ENCODE measurements at places on chromosomes 3 and 15.
A peak's percentile ranks its signal among the peaks of the same experiment; 100 is the strongest.

DNA sequence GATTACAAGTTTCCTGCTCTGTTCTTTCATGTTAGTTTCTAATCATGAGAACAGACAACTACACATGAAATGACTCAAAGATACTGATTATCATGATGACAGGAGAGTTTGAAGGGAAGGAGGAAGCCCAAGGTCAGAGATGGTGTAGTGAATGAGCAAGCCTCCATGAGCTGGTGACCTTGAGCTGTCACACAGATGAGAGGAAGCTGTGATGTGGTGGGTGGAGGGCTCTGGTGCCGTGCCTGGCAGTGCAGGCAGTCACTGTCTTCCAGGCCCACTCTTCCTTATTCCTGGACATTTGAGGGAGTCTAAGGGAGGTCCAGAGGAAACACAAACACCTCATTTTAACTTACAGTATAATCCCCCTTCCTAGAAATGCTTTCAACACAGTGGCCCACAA lies 133.4 kb upstream of the ROPN1 start:
- DNase-seq = no peak

GRCh38 chr15:91983729-91984340 lies 130.3 kb downstream of the SLCO3A1 start:
- no peak for DNase-seq

DNA sequence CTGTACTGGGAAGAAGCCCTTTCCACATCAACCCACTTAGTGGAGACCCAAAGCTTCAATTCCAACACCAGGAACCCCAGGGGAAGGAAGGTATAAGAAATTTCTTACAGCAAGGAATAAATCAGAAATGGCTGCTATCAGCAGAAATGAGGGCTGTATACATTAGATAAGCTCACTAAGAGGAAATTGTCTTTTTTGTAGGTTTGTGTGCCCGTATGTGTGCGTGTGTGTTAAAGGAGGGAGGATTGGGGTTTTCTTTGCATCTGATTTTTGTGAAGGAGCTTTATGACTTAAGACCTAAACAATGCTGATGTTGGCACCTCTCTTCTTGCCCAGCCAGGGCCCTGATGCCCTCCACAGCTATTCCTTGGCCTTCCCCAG lies 18.6 kb downstream of the ARRDC4 start:
- no peak for DNase-seq

DNA sequence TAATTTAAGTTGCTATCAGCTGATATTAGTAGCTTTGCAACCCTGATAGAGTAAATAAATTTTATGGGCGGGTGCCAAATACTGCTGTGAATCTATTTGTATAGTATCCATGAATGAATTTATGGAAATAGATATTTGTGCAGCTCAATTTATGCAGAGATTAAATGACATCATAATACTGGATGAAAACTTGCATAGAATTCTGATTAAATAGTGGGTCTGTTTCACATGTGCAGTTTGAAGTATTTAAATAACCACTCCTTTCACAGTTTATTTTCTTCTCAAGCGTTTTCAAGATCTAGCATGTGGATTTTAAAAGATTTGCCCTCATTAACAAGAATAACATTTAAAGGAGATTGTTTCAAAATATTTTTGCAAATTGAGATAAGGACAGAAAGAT lies 70.0 kb downstream of the ECT2 start:
- DNase-seq = no peak

DNA sequence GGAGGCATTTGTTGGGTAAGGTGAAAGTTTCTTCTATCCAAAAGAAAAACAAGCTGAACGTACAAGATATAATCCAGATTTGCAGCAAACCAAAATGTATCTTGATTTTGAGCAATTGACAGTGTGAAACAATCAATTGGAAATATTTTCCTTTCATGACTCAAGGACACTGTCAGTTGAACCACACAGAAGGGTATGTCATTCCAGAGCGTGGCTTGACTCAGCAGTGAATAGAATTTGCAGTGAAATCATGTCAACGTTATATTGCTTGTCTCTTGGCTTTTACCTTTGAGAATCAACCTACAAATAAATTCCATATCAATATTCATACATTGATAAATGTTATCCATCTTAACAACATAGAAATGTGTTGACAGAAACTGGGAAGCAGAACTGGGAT lies 78.2 kb downstream of the TM2D3 start:
- no peak for DNase-seq

GRCh38 chr3:12155264-12155663 lies 3.4 kb downstream of the TIMP4 start:
- DNase-seq = no peak

DNA sequence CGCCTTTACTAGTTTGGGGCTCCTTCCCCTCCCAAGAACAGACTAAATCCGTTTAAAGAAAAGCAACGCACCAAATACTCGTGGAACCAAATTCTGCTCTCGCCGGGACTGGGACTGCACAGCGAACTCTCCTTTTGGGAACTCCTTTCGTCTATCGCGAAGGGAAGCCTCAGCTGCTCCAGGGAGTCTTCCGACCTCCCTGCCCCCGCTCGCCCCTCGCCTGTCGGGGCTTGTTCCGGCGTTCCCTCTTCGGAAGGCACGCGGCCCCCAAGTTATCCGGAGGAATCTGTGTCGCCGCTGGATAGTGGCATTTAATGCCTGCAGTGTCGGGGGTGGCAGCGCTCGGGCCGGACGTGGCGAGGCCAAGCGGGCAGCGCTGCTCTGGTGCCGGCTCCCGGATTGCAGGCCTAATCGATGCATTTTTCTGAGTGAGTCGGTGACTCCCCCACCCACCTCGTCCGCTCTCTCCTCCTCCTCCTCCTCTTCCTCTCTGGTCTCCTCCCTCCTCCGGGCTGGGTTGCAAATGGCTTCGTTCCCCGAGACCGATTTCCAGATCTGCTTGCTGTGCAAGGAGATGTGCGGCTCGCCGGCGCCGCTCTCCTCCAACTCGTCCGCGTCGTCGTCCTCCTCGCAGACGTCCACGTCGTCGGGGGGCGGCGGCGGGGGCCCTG lies at the start of gene TRIM71:
Gene TRIM71 (plus strand): TSS at position 440 of the 671 bp plus-strand sequence. CDS start 84 bp downstream, at position 524.
- no peak for DNase-seq

DNA sequence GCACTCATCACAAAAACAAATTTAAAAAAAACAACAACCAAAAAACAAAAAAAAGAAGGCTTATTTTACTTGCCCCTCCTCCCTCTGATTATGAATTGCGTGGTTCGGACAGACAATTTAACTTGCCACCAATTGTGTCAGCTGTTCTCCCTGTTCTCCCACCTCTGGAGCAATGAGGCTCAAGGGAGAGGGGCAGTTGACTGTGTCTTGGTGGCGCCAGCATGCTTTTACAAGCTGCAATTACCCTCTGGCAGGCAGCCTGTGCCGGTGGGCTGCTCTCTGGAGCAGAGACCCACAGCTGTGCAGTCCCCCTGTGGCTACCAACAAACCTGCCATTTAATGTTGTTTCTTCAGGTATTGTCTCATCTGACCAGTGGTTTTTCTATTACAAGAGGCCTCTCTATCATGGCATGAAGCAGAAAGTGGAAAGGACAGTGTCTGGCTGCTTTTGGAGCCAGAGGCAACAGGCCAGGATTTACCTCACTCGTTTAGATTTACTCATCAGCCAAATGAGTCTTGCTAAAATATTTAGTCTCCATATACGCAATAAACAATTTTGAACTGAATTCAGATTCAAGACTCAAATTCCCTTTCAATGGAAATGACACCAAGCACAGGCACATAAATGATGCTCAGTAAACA lies 192.0 kb upstream of the TPRG1 start:
- DNase-seq = no peak

- DNase-seq = no peak
Measured at GRCh38 chr3:116929505-116930222, 220.1 kb downstream of the TUSC7 start.

GRCh38 chr3:173216063-173216462 lies 75.0 kb upstream of the SPATA16 start:
- DNase-seq = no peak

- DNase-seq = peak; percentile 24
Measured at GRCh38 chr3:29057326-29057725, 223.5 kb upstream of the RBMS3 start.

DNA sequence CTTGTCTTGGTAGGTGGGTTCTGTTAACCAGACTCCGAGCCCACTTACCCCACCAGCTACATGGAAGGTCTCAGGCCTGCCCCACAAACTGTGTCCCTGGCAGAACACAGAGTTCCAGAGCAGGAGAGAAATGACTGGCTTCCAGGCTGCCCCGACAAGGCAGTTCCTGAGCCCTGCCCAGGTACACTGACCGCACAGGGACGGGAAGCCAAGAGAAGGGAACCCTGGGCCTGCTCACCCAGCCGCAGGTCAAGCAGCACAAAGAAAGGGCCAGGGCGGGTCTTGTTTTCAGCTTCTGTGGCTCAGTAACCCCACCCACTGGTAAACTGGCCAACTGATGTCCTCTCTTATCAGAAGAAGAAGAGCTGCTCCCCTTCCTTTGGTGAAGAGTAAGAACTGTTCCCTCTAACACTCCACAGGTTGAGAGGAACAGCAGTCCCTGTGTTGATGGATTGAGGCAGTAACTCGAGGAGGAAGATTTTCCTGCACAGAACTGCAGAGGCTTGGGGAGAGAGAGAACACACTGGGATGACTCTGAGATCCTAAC lies 68.4 kb downstream of the CRTC3 start:
- no peak for DNase-seq

DNA sequence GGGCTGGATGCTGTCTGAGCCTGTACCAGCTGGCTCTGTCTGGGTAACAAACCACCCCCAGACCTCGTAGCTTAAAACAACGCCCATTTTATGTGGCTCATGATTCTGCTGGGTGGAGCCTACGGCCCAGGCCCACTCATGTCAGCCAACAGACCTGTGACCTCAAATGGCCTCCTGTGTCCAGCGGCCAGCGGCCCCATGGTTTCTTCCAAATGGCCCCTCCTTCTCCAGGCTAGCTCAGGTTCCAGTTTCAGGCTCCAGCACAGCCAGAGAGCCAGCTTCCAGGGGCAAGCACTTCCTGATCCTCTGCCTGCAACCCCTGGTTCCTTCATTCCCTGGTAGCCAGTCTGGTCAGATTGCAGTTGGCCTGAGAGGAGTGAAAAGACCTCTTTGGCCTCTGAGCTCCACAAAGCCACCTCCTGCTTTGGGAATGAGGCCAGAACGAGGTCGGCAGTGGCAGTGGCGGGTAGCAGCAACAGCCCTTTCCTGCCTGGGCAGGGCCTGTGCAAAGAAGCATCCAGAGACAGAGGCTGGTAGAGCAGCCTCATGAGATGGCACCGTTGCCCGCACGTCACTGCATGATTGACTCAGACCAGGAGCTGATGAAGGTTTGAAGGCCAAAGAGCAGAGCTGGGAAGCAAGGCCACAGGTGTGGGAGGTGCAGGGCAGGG lies 21.0 kb upstream of the PLXNA1 start:
- no peak for DNase-seq

- DNase-seq = no peak
Measured at GRCh38 chr3:43079536-43080332, 26.1 kb downstream of the POMGNT2 start.

GRCh38 chr3:114528517-114528916 lies 234.7 kb downstream of the TIGIT start:
- no peak for DNase-seq

GRCh38 chr3:9623148-9623547 lies 26.2 kb upstream of the MTMR14 start:
- no peak for DNase-seq

DNA sequence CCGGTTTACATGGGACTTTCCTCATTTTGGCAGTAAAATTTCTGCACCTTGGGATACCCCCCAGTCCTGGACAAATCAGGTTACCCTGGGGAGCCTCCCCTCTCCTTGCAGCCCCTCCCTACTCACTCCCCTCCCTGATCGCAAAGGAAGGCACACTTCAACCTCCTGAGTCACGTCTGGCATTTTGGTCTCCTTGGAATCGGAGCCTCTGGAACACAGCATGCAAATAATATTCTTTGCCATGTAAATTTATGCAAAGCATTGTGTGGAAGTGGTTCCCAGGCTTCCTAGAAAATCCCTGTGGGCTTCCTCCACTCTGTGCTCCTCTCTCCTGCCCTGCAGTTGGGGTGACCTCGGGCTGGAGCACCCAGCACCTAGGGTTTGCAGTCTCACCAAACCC lies 11.6 kb downstream of the SCN5A start:
- DNase-seq = no peak

DNA sequence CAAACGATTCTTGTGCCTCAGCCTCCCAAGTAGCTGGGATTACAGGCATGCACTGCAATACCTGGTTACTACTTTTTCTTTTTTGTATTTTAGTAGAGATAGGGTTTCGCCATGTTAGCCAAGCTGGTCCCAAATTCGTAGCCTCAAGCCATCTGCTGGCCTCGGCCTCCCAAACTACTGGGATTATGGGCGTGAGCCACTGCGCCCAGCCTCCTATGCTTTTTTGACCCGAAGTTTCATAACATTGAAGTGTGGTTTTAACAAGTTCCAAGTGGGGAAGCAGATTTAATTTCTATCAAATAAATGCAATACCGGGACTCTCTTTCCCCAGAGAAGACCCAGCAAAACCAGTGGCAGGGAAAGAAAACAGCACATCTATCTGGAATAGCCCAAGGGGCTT lies 13.7 kb downstream of the SH3BP5 start:
- no peak for DNase-seq

DNA sequence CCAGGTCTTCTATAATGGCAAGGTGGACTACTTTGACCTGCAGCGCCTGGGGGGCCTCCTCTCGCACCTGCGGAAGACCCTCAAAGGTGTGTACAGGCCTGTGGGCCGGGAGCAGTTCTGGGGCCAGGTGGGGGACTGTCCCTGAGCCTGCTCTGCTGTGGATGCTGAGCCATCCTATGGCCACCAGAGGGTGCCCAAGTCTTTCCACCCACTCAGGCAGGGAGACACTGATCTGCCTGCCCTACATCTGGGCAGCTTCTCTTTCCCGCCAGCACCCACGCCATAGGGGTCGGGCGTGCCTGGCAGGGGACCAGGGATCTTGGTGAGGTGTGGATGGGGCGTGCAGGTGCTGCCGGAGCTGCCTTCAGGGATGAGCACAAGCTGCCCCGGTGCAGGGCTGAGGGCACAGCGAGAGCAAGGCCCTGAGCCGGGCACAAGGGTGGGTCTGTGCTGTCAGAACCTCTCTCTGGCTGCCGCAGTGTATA lies 14.1 kb downstream of the RNF123 start:
- peak; percentile 92 for DNase-seq

DNA sequence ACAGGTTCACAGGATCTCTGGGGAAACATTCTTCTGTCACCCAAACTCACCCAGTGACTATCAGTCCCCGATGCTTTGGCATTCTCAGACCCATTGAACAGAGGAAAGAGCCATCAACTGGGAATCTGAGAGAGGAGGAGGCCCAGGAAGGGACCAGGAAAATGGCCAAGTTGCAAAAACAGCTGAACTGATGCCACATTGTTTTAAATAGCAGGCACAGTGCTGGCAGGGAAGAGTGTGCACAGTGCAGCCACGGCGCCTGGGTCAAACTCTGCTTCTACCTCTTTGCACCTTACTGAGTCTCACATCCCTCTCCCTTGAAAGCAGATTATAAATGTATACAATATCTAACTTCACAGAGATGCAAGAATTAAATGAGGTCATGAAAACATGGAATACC lies 66.4 kb downstream of the SRGAP3 start:
- DNase-seq = no peak

- DNase-seq = no peak
Measured at GRCh38 chr15:25858952-25859760, 4.0 kb downstream of the ATP10A start.
